Uterus (tissue), 4 donors: ENCODE measurements at places on chromosomes 6 and 20. TPM values are rescaled to one million over a fixed set of nuclear protein-coding genes. Genes with fewer than 3 reads are reported as not detected.

GRCh38 chr6:22593895-22594294 lies 24.5 kb downstream of the HDGFL1 start:
- no peaks in the 10 kb centered on the region for H3K36me3 ChIP-seq
- H3K4me3 ChIP-seq = no peak overlapping the region
- DNase-seq = no peak
- no peak overlapping the region for H3K27ac ChIP-seq
- no peaks in the 10 kb centered on the region for H3K27me3 ChIP-seq

CTCFL gene
- not detected for total RNA-seq

DNA sequence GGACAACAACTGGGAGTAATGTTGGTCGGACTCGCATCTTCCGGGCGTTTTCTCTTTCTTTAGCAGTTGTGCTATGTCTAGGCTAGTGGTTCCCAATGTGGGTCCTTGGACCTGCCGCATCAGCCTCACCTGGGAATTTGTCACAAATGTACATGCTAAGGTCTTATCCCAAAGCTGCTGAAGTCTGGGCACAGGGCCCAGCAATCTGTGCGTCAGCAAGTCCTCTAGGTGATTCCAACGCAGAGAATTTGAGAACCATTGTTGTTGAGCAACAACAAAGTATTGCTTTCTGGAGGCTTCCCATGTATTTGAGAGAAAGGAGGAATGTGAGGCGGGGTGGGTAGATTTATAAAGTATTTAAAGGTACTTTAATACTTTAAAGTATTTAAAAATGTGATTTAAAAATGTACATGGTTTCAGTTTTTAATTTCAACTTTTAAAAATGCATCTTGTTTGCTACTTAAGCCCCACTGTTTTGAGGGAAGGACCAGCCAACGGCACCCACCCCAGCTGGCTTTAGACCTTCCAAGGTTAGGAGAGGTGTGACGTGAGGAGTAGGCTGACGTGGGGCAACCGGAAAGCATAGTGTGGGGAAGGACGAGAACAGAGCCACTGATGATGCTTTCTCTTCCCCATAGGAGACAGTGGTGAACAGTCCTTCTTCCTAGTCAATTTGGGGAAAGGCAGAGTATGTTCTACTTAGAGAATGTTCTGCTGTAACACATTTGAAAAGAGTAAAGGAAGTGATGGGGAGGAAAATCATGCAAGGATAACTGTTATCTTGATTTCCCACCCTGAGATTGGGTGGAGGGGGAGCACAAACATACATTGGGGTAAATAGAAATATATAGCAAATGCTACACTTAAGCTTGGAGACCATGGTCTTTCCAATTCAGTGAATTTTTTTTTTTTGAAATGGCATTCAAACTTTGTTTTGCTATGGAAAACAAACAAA lies 4.3 kb downstream of the UST start:
- no peaks in the 10 kb centered on the region for H3K27me3 ChIP-seq
- no peak for DNase-seq
- H3K4me3 ChIP-seq = no peak overlapping the region
- no peak overlapping the region for H3K27ac ChIP-seq

- H3K36me3 ChIP-seq = no peaks in the 10 kb centered on the region
- no peaks in the 10 kb centered on the region for H3K4me1 ChIP-seq
- no peak for DNase-seq
- H3K27me3 ChIP-seq = no peaks in the 10 kb centered on the region
- no peak overlapping the region for H3K4me3 ChIP-seq
- H3K27ac ChIP-seq = no peak overlapping the region
Observed at GRCh38 chr6:121670511-121670910, 235.1 kb downstream of the GJA1 start.

DNA sequence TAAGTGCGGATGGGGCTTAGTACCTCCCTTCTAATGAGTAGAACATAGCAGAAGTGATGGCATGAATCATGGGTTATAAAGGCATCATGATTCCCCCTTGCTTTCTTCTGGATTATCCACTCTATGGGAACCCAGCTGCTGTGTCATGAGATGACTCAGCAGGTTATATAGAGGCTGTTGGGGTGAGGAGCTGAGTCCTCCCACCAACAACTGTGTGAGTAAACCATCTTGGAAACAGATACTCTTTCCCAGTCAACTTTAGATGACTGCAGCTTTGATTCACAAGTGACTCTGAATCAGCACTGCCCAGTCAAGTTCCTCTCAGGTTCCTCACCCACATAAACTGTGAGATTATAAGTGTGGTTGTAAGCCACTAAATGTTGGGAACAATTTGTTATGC lies 46.3 kb downstream of the FAM83B start:
- no peak overlapping the region for H3K27ac ChIP-seq
- no peaks in the 10 kb centered on the region for H3K27me3 ChIP-seq
- no peaks in the 10 kb centered on the region for H3K4me1 ChIP-seq
- no peak overlapping the region for H3K4me3 ChIP-seq

SLCO4A1 gene
- total RNA-seq = 28.2 TPM

COQ3 gene
- 31.8 TPM for total RNA-seq

DNA sequence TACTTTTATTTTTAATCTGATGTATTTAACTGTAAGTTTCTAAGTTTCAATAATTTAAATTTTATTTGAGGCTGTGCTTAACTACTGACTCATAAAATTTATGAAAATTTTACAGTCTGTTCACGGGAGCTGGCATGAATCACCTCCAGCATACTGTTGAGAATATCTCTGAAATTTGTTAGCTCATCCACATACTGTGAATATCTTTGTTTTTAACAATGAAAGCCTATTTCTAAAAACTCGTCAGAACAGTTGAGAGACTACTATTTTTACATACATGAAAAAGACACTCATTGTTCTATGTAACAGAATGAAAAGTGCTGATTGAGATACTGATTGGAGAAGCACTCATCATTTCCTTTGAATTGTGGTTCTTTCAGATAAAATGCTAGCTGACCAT lies 749.3 kb downstream of the TENT5A start:
- H3K27ac ChIP-seq = no peak overlapping the region
- H3K27me3 ChIP-seq = no peaks in the 10 kb centered on the region
- H3K36me3 ChIP-seq = no peaks in the 10 kb centered on the region

EYA4 gene
- 8.4 TPM for total RNA-seq

WFDC10B gene
- not detected for total RNA-seq

- no peaks in the 10 kb centered on the region for H3K36me3 ChIP-seq
- DNase-seq = no peak
- no peak overlapping the region for H3K4me3 ChIP-seq
- no peaks in the 10 kb centered on the region for H3K27me3 ChIP-seq
Observed at GRCh38 chr6:90508753-90509152, 78.1 kb downstream of the MAP3K7 start.

SIRPB2 gene
- total RNA-seq = 1.7 TPM

DNA sequence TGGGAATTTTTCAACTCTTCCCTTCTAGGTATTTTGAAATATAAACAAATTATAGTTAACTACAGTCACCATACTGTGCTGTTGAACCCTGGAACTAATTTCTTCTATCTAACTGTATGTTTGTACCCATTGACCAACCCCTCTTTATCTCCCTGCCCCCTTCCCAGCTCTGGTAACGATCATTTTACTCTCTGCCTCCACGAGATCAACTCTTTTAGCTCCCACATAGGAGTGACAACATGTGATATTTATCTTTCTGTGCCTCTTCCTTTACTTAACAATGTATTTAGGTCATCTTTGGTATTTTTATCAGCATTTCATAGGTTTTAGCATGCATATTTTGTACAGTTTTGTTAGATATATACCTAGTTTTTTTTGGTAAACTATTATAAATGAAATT lies 45.9 kb downstream of the ASXL1 start:
- no peaks in the 10 kb centered on the region for H3K36me3 ChIP-seq
- DNase-seq = no peak
- no peaks in the 10 kb centered on the region for H3K27me3 ChIP-seq
- H3K27ac ChIP-seq = no peak overlapping the region

DNA sequence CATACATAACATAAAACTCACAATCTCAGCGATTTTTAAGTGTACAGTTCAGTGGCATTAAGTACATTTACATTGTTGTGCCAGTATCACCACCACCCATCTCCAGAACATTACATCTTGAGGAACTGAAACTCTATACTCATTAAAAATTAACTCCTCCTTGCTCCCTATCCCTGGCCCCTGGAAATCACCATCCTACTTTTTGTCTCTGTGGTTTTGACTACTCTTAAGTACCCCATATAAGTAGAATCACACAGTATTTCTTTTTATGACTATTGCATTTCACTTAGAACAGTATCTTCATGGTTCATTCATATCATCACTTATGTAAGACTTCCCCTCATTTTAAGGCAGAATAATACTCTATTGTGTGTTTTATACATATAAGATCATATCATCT lies 1108.1 kb downstream of the GRIK2 start:
- H3K4me3 ChIP-seq = no peak overlapping the region
- H3K27ac ChIP-seq = no peak overlapping the region
- no peaks in the 10 kb centered on the region for H3K27me3 ChIP-seq
- H3K4me1 ChIP-seq = no peaks in the 10 kb centered on the region
- H3K36me3 ChIP-seq = no peaks in the 10 kb centered on the region
- no peak for DNase-seq
